ENCODE measurements at places on chromosomes 11 and 22. TPM values are rescaled to one million over a fixed set of nuclear protein-coding genes. Genes with fewer than 3 reads are reported as not detected.

TMPRSS4 gene
- total RNA-seq: 10.9 TPM

B4GALNT4 gene
- 38.8 TPM for total RNA-seq

OR2AG2 gene
- total RNA-seq: 0.12 TPM

UBASH3B gene
- 5.2 TPM for total RNA-seq

APOA5 gene
- total RNA-seq: 20.3 TPM

NAV2 gene
- 18.1 TPM for total RNA-seq

RASD2 gene
- total RNA-seq: 1.3 TPM

LDHAL6A gene
- total RNA-seq: not detected

CD3D gene
- total RNA-seq: 0.92 TPM

RBMXL2 gene
- 0.30 TPM for total RNA-seq

HTR3B gene
- 0.77 TPM for total RNA-seq

MMP12 gene
- total RNA-seq: 0.96 TPM

MPZL3 gene
- 20.6 TPM for total RNA-seq

CRYBB1 gene
- total RNA-seq: not detected

HEPN1 gene
- total RNA-seq: not detected

DEFB131B gene
- not detected for total RNA-seq

COMT gene
- total RNA-seq: 74.5 TPM

UPK3A gene
- total RNA-seq: 14.4 TPM

AMOTL1 gene
- 57.7 TPM for total RNA-seq

C22orf31 gene
- total RNA-seq: not detected

P2RX3 gene
- 0.16 TPM for total RNA-seq

NNMT gene
- total RNA-seq: 115 TPM

PATE2 gene
- total RNA-seq: not detected

GAL gene
- 0.44 TPM for total RNA-seq

FHIP1B gene
- 27.7 TPM for total RNA-seq

TMEM121B gene
- 0.50 TPM for total RNA-seq

SCT gene
- total RNA-seq: not detected

GALNT18 gene
- total RNA-seq: 11.6 TPM

IFITM10 gene
- 1.4 TPM for total RNA-seq

EIF4G2 gene
- 638 TPM for total RNA-seq

RNF169 gene
- total RNA-seq: 18.8 TPM

FDXACB1 gene
- 2.3 TPM for total RNA-seq

TBC1D22A gene
- 15.3 TPM for total RNA-seq

TECTA gene
- 0.12 TPM for total RNA-seq

LRRN4CL gene
- total RNA-seq: 1.1 TPM

APOBEC3H gene
- not detected for total RNA-seq

FOXRED1 gene
- 46.1 TPM for total RNA-seq

BTG4 gene
- not detected for total RNA-seq

PCSK7 gene
- total RNA-seq: 21.9 TPM

FAM111B gene
- total RNA-seq: 5.4 TPM

C11orf91 gene
- total RNA-seq: not detected

FIBIN gene
- total RNA-seq: 36.7 TPM

CBLIF gene
- 60.8 TPM for total RNA-seq

RCOR2 gene
- 4.4 TPM for total RNA-seq

PKDREJ gene
- total RNA-seq: not detected

KCNJ1 gene
- total RNA-seq: not detected

ZBTB16 gene
- 30.1 TPM for total RNA-seq

ISX gene
- total RNA-seq: 29.8 TPM

TRIM48 gene
- total RNA-seq: not detected

SLC5A4 gene
- not detected for total RNA-seq

SLC37A4 gene
- total RNA-seq: 87.4 TPM

TTC28 gene
- total RNA-seq: 30.4 TPM

MMP27 gene
- not detected for total RNA-seq

DEPDC7 gene
- 21.3 TPM for total RNA-seq

C11orf98 gene
- 63.7 TPM for total RNA-seq

All from hepatocyte (in vitro differentiated cells).